AG20443 (cell line): ENCODE measurements at places on chromosomes 1 and 21.

DNA sequence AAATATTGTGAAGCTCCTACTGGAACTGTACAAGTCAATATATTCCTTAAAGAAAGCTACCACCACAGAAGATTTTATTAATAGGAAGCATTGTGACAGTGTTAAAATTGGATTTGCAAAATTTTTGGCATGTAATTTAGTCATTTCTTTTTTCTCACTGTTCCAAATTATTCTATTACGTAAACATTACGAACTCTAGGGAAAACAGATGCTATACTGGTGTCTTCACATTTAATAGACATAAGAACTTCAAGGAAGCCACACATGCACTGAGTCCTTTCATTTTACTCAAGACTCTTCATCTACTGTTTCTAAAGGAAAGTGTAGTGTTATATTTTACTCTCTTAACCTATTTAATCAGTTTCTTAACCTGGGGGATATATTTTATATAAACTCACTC is 135.4 kb downstream of the HMCN1 start:
- DNase-seq = no peak

DNA sequence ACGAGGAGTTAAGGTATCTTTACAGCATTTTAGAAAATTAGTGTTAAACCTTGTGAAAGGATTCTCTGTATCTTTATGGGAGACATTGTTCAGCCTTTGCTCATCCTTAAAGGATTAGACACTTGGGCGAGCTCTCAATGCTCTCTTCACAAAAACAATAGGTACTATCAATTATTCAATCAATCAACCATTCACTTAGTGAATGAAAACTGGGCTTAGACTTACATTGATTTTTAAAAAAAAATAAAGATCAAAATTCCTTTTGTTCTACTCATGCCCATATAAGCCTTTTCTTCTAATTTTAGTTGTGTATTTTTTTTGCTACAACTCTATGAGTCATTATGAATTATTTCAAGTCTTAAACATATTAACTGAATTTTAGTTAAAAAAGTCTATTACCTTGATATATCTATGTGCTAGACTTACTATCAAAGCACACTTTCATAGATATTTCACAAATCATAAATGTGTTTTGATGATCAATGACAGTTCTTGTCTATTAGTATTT is 181.2 kb downstream of the DPYD start:
- DNase-seq = no peak

- no peak for DNase-seq
Observed at GRCh38 chr1:38197312-38198061, 150.9 kb upstream of the POU3F1 start.

DNA sequence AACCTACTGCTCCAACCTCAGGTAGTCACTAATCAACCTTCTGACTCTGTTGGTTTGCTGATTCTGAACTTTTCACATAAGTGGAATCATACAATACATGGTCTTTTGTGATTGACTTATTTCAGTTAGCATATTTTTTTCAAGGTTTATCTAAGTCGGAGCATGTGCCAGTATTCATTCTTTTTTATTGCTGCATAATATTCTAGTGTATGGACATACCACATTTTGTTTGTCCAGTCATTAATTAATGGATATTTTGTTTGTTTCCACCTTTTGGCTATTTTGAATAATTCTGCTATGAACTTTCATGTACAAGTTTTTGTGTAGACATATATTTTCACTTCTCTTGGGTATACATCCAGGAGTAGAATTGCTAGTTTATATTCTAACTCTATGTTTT is 53.0 kb upstream of the LRRN2 start:
- DNase-seq = no peak

- no peak for DNase-seq
Observed at GRCh38 chr21:37237764-37238163, 29.4 kb downstream of the VPS26C start.

GRCh38 chr1:53541761-53542550 is 82.8 kb downstream of the DMRTB1 start:
- DNase-seq = peak; percentile 91

DNA sequence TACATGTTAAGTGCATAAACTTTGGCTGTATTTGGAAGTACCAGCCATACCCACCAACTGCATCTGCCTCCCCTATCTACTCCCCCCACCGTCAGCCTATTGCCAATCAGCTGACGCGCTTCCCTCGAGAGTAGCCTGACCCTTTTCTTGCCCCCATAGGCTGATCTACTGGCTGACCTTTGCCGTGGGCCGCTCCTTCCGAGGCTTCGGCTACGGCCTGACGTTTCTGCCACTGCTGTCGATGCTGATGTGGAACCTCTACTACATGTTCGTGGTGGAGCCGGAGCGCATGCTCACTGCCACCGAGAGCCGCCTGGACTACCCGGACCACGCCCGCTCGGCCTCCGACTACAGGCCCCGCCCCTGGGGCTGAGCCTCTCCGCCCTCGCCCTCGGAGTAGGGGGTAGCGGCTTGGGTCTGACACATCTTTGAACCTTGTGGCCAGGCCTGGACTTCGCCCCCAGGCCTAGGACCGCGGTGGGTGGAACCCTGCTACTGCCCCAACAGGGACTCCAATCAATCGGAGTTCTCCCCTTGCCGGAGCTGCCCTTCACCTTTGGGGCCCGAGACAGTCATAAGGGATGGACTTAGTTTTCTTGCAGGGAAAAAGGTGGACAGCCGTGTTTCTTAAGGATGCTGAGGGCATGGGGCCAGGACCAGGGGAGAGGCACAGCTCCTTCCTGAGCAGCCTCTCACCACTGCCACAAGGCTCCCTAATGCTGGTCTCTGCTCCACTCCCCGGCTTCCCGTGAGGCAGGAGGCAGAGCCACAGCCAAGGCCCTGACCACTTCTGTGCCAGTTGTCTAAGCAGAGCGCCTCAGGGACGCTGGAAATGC is 4.0 kb downstream of the GLMP start:
- peak; percentile 98 for DNase-seq

DNA sequence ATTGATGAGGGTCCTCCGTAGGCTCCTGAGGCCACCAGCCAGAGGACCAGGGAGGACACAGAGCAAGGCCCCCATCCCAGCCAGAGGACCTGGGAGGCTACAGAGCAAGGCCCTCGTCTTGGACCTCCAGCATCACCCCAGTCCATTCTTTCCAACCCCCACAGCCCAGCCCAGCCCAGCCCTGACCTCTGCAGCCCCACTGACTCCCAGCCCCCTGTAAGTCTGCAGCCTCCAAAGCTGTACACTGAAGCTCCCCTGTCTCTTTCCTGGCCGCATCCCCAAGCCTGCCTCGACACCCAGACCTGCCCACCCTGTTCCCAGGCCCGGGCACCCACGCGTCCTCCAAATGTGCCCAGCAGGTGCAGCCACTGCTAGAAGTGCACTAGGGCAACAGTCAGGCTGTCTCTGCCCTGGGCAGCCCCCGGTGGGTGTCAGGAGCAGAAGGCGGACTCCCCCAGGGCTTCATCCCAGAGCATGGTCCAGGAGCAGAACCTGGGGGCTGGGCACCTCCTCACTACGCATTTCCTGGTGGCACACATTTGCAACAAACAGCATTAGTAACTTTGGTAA is 2.1 kb downstream of the DVL1 start:
- DNase-seq = no peak

- no peak for DNase-seq
Observed at GRCh38 chr1:22122273-22123070, 20.4 kb downstream of the WNT4 start.

- no peak for DNase-seq
Observed at GRCh38 chr1:90779573-90779972, 62.5 kb upstream of the BARHL2 start.

DNA sequence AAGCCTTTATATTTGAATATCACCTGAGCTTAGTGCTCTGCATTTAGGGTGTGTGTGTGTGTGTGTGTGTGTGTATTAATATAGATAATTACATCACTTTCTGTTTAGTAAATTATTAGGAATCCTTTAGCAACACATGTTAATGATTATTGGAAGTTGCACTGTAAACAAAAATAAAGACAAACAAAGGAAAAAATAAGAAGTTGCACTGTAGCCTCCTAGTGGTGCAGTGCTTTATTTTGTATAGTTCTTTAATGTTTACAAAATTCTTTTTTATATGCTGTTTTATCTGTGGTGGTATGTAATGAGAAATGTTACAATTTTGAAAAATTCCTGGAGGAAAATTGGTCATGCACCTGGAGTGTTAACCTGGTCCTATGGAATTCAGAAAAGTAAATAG is 69.2 kb downstream of the UBE4B start:
- DNase-seq = no peak

DNA sequence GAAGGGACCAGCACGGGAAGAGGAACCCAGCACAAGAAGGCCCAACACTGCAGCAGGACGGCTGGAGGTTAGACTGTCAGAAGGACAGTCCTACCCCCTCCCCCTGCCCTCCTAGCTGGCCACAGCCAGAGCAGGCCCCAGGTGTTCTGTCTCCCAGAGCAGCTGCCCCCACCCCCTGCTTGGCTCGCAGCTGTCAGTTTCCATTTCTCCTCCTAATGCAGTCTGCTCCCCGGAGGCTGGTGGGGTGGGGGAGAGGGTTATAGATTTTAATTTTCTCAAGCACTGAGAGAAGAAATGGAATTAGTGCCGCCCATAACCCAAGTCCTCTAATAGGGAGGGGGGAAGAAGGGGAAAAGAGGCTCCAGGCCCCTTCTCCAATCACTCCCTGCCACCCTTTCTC is 13.0 kb upstream of the PEAR1 start:
- no peak for DNase-seq

- DNase-seq = no peak
Observed at GRCh38 chr1:177077006-177077405, 87.5 kb downstream of the ASTN1 start.
